Right kidney (tissue), 9 donors: ENCODE measurements at places on chromosomes 6 and 20.

- DNase-seq = no peak
These were observed 229.8 kb downstream of the NKAIN2 start for GRCh38 chr6:124033501-124033900.

DNA sequence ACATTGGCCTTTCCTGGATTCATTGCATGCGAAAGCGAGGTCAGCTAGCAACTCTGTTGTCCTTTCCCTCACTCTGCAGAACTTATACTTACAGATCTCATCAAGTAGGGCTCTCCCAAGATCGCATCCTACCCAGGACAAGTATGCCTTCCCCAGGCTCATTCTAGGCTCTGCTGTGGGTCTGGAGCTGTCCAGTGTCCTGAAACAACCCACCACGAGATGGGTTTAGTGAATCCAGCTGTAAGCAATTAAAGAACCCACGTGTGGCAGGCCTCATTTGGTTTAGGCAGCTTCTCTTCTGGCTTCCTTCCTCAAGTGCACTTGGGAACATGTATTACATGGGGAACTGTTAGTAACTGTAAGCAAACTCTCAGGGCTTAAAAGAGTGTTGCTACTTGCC is 406.5 kb upstream of the CHD6 start:
- peak; percentile 7 for DNase-seq

- no peak for DNase-seq
These were observed 27.4 kb upstream of the RREB1 start for GRCh38 chr6:7080311-7080710.

GRCh38 chr20:56957737-56958553 is 308.5 kb downstream of the BMP7 start:
- peak; percentile 73 for DNase-seq

GRCh38 chr6:30093951-30094661 is 18.5 kb upstream of the RNF39 start:
- DNase-seq = no peak

DNA sequence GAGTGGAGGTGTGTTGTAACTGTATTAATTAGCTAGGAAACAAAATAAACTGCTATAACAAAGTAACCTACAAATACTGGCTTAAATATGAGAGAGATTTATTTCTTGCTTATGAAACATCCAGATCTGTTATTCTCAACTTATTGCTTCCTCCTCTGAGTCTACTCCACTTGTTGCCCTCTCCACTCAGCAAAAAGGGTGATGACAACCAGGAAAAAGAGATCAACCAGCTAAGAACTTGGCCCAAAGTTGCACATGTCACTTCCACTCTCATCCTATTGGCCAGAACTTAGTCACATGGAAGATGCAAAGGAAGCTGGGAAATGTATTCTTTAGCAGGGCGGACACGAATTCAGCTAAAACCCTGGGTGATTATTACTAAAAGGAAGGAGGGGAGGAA is 5.2 kb upstream of the TP53RK start:
- DNase-seq = no peak

- no peak for DNase-seq
These were observed 75.7 kb upstream of the OPRM1 start for GRCh38 chr6:153963352-153963751.

- DNase-seq = no peak
These were observed 34.9 kb downstream of the ANGPT4 start for GRCh38 chr20:881051-881782.

DNA sequence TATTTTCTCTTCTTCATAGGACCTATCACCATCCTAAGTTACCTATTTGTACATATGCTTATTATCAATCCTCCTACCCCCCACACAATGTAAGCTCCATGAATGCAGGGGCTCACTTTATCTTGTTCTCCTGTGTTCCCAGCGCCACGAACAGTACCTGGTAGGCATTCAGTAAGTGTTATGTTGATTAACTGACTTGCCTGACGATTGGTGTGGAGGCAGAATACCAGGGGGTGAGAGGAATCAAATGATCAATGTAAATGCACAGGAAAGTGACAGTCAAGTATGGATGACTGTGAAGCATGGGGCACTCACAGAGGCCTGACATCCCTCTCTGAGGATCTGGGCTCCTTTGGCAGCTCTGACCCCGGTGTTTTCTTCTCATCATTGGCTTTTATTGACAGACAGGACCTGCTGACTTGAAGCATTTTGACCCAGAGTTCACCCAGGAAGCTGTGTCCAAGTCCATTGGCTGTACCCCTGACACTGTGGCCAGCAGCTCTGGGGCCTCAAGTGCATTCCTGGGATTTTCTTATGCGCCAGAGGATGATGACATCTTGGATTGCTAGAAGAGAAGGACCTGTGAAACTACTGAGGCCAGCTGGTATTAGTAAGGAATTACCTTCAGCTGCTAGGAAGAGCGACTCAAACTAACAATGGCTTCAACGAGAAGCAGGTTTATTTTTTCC is 6.1 kb upstream of the IFT52 start:
- DNase-seq = no peak

- DNase-seq = no peak
These were observed 708.9 kb upstream of the CITED2 start for GRCh38 chr6:140083375-140083774.

GRCh38 chr6:133609415-133610226 is 279.3 kb upstream of the TCF21 start:
- DNase-seq = no peak

GRCh38 chr6:159450815-159451465 is 242.1 kb downstream of the SOD2 start:
- DNase-seq = no peak

DNA sequence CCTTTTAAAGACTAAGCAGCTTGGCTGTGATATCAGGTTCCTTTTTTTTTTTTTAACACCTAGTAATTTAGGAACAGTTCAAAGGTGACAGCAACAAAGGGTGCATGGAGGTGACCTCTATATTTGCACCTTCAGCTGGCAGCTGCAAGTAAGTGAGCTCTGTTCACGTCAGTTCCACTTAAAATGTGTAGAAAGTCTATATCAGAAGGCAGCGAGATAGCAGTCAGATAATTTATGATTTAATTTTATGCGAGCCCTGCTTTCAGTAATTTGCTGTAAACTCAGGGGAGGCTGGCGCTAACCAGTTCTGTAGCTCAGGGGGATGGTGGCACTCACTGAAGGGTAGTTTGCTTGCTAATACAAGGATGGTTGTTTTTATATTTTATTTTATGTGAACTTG is 602.8 kb upstream of the MMS22L start:
- peak; percentile 4 for DNase-seq

DNA sequence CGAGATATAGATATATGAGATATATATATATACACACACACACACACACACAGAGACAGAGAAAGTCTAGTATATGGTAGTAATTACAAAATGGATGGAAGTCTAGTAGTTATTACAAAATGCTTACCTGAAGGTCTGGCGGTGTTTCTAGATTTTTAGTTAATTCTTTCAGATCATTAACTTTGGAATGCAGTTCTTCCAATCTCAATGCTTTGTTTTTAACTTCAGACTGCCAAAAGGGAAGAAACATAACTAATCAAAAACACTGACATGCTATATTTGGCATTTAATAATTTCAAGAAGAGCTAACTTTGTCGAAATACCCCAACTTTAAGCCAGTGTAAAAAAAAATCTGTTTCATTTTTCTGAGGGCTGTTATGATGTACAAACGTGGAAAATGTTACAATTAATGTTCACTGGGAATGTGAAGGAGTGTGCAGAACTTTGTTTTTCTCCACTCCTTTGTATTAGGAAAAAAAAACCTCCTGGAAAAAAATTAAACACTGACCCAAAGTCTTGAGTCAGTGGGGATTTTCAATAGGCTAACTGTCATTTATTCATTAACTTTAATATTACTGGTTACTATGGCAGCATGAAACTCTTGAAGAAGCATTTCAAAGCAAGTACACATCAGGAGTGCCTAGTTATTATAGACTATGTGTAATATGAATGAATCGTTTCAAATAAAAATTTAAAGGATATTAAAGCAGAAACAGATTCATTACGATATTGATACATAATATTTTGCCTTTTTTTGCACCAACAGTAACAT is 232.9 kb downstream of the SYNE1 start:
- no peak for DNase-seq

DNA sequence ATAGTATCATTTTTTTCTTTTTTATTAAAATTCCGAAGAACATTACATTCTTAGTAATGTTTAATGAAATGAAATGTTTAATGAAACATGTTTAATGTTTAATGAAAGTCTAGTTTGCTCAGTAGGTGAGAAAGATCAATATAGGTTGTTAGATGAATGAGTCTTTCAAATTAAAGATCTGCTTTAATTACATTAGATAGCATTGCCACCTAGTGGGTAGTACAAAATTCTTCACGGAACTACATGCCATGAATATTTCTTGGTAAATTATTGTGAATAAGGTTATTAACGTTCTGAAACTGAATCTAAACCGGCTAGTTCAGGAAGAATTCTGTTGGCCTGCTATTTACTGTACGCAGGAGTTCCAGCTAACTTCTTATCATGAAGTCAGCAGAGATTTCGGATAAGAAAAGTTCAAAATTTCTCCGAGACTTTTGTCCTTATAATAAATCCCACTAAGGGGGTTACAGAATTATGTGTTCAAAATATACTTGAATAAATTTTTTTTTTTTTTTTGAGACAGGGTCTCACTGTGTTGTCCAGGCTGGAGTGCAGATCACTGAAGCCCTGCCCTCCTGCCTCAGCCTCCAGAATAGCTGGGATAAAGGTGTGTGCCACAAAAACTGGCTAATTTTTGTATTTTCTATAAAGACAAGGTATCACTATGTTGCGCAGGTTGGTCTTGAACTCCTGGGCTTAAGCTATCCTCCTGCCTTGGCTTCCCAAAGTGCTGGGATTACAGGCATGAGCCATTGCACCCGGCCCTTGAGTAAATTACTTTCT is 7.9 kb upstream of the GMNN start:
- no peak for DNase-seq

- DNase-seq = no peak
These were observed 67.9 kb upstream of the TULP4 start for GRCh38 chr6:158244373-158244772.

DNA sequence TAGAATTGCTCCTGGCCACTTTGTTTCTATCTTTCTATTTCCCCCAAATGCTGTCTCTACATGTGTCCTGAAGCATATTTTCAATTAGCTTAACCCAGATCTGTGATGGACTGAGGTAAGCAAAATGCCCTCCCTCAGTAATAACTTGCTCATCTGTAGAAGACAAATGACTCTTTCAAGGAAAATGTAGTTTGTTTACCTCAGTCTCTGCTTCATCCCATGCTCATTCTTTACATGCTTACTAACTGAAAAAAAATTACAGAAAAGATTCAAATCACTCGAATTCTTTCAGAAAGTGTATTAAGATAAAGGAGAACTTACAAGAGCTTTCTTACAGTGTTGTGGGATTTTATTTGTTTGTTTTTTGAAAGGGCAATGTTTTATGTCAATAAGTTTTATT is 531.1 kb downstream of the LMBRD1 start:
- DNase-seq = no peak

DNA sequence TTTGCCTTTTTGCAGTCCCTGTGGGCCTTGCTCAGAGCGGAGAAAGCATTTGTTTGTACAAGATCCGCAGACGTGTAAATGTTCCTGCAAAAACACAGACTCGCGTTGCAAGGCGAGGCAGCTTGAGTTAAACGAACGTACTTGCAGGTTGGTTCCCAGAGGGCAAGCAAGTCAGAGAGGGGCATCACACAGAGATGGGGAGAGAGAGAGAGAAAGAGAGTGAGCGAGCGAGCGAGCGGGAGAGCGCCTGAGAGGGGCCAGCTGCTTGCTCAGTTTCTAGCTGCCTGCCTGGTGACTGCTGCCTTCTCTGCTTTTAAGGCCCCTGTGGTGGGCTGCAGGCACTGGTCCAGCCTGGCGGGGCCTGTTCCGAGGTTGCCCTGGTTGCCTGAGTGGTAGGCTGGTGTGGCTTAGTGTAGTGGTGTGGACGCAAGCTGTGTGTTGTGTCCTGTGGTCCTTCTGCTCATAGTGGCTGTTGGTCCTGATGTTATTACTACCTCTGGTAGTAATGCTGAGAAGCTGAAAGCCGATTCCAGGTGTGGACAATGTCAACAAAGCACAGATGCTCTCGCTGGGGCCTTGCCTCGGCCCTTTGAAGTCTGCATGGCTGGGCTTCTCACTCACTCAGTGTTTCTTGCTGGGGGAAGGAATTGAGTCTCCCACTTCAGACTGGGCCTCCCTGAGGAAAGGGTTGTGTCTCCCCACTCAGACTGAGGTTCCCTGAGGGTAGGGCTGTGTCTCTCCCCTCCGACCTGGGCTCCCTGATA is 12.1 kb downstream of the VEGFA start:
- DNase-seq = no peak

- DNase-seq = peak; percentile 7
These were observed 29.9 kb upstream of the PLCB4 start for GRCh38 chr20:9038791-9039535.

- DNase-seq = peak; percentile 92
These were observed 2.9 kb downstream of the NRN1 start for GRCh38 chr6:6003621-6004366.

DNA sequence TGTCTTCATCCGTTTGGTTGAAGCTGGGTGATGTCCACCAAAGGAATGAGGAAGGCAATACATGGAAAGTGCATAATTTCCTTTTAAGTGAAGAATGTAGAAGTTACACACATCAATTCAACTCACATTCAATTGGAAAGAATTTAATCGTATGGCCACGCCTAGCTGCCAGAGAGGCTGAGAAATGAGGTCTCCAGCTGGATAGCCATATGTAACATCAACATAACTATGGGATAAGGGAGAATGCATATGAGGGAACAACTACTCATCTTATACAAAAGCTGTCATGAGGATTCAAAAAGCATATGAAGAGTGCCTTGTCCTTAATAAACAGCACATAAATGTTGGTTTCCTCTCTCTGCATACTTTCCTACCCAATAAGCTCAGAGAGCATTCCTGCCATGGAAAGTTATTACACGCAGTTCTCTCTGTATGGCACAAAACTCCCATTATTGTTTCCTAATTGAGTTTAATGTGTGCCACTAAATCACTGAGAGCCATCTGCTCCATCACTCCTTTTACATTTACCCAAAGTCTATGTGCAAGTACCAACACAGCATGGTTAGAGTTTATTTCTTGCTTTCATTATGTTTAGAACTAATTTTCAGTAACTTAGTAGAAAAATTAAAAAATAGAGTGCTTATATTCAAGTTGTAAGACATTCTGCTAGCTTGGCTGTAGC is 21.4 kb upstream of the TFAP2D start:
- no peak for DNase-seq

DNA sequence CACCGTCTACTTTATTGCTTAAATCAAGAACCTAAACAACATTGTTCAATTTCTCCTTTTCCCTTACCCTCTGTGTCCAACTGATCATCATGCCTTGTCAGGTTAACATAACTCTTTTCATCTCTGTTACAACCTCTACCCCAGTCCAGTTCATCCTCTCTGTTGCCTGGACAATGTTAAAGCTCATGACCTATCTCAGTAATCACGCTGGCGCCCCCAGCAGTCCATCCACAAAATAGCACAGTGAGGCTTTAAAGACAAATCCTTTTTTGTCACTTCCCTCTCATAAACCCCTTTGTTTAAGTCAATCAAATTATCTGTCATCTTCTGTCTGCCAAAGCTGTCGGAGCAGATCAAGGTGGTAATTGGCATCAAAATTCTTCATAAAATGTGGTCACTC is 140.1 kb downstream of the QKI start:
- DNase-seq = no peak

GRCh38 chr6:151452750-151453427 is 963 bp upstream of the RMND1 start:
- no peak for DNase-seq

GRCh38 chr6:16060039-16060438 is 68.8 kb upstream of the MYLIP start:
- DNase-seq = no peak
